Stimulated activated CD4-positive, alpha-beta T cell treated with anti-CD3 and anti-CD28 coated beads, Interleukin-12 subunit alpha, Interleukin-12 subunit beta, amount 100 ng/mL, for 48 hours (primary cell): ENCODE measurements at places on chromosomes 12 and 14.

DNA sequence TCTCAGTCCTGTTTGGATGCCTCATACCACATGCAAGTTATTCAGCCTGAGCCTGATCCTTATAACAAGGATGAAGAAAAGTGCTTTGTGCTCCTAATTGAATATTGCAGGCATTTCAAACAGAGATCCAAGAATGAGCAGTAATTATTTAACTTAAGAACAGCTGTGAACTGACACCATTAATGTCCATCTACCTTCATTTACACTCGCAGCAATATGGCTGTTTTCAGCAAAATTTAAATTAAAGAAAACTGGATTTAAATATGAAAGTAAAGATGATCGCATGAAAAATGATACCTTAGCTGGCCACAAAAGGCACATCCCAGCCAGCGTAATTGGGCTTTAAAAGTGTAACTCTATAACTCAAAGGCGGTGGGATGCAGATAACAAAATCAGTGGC lies 466.3 kb downstream of the GALC start:
- no peak for DNase-seq

- DNase-seq, result no peak
Measured at GRCh38 chr14:97802430-97803373, 1005.5 kb downstream of the VRK1 start.

DNA sequence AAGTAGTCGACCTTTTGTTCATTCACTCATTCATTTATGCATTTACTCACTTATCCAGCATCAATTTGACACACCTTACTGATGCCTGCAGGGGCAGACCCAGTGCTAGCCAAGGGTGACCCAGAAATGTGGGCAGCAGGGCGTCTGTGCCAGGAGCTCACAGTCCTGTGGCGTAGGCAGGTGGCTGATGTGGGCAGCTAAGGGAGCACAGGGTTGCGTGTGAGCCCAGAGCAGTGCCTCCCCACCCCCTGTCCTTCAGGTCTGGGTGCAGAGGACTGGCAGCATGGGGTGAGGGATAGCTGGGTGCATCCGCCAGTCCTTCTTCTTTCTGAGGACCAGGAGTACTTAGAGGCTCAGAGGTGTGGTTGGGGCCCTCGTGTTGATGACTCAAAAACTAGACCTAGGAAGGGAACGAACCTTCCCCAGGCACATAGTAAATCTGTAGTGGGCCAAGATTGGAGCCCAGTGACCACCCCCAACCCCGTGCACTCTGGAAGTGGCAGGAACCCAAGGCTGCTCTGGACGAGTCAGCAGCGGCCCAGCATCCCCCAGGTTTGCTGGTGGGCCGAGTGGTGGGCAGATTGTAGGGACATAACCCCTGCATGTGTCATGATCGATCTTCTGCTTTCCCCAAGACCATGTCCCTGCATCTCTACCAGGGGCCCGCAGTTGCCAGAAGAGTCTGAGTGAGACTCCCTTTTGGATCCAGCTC lies 63.9 kb downstream of the BEGAIN start:
- no peak for DNase-seq

DNA sequence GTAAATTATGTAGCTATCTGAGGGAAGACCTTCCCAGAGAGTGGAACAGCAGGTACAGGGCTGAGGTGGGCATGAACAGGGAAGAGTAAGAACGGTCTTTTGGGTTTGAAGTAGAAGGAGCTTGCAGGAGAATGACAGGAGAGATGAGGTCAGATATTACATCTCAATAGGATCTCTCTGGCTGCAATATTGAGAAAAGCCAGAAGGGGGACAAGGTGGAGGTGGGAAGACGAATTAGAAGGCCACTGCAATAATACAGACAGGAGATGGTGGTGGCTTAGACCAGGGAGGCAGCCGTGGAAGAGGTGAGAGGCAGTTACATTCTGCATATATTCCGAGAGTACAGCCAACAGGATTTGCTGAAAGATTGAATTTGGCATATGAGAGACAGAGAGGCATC lies 310.2 kb downstream of the APAF1 start:
- no peak for DNase-seq

- peak; percentile 29 for DNase-seq
Measured at GRCh38 chr12:107903341-107904061, 129.0 kb downstream of the ASCL4 start.

- no peak for DNase-seq
Measured at GRCh38 chr12:49893753-49894750, 9.6 kb downstream of the FAIM2 start.

DNA sequence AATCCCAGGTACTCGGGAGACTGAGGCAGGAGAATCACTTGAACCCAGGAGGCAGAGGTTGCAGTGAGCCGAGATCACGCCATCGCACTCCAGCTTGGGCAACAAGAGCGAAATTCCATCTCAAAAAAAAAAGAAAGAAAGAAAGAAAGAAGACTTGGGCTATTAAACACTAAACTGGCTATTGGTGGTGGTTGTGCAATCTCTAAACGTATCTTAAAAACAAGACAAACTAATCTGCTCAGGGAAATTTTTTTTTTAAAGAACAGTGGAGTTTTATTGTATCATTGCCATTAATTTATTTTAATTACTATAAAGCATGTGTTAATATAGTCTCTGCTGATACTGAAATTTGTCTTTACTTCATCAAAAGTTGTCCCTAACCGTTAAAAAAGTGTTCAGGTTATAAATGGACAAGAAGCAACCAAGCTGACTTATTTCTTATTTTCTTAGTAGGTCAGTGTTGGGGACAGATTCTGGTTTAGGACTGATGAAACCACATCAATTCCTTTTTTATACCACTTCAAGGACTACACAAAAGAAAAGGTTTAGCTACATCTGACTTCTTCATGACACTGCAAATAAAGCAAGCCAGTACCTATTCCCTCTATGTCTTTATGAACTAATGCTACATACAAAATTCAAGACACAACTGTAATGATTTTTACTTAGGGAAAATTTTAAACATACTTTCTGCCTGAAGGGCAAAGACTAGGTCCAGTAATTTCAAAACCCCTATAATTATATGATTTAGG lies 68.7 kb upstream of the KRAS start:
- DNase-seq, result no peak

DNA sequence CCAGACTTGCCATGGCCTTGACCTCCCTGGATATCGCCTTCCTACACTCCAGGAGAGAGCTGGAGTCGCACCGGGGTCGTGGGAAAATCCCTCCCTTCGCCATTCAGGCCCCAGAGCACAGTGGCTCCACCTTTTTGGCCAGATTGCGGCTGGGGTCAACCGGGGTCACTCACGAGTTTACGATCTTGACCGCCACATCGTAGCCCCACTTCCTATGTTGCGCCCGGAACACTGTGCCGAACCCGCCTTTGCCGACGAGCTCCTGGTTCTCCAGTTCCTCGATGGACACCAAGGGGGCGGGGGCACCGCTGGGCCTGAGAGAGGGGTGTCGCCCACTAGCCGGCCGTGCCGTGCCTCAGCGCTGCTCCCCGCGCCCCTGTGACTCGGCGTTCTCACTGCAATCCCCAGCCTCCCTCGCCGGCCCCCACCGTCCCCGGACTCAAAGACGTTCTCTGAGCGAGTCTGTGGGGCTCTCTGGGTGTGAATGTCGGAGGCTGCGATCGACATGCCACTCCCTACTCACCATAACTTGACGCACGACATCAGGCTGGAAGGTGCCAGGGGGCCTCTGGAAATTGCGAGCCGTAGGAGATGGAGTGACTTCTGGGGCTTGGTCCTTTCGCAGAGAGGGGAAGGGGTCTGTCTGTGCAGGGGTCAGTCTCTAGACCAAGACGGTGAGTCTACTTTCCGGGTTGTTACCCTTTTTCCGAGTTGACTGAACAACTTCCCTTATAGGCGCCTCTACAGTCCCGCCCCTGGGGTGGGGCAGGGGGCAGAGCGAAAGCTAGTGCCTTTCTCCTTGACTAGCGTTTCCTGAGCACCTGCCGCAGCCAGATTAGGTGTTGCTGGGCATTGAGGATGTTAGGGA lies at the start of gene RIPK3:
RIPK3 (minus strand) TSS at position 708 of the 868 bp plus-strand sequence; CDS start at position 543, 165 bp downstream.
- DNase-seq, result peak; percentile 57

DNA sequence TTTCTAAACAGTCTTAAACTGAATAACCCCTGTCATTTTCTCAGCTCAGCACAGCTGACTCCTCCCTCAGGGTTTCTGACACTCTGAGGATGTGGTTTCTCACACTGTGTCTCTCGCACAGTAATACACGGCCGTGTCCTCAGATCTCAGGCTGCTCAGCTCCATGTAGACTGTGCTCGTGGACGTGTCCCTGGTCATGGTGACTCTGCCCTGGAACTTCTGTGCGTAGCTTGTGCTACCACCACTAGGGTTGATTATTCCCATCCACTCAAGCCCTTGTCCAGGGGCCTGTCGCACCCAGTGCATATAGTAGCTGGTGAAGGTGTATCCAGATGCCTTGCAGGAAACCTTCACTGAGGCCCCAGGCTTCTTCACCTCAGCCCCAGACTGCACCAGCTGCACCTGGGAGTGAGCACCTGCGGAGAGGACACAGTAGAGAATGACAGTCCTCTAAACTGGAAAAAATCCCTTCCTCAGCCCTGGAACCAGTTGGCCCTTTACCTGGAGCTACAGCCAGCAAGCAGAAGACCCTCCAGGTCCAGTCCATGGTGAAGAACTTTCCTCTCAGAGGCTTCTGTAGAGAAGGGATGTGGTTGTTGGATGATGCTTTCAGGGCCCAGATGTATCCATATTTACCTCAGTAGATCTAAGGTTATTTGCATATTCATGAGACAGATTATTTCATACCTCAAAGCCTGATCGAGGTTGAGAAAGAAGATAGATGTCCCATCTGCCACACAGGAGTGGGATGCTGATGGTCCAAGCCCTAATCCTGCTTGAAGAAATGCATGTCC lies 984.8 kb downstream of the TMEM121 start:
- DNase-seq, result no peak

DNA sequence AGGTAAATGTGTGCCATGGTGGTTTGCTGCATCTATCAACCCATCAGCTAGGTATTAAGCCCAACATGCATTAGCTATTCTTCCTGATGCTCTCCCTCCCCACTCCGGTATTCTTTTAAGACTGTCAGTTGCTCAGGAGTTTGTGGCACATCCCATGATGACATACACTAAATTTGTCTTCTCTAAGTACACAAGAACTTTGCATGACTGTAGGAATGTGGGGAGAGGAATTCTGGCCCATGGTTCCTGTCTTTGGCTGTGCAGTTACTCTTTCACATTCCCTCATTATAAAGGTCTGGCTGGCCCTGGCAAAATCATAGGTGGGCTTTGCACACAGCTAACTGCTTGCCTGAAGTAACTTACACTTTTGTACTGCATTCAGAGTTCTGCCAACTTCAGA lies 30.3 kb downstream of the HMGA2 start:
- DNase-seq, result no peak

- DNase-seq, result peak; percentile 44
Measured at GRCh38 chr12:64625243-64626077, 15.2 kb downstream of the RASSF3 start.

DNA sequence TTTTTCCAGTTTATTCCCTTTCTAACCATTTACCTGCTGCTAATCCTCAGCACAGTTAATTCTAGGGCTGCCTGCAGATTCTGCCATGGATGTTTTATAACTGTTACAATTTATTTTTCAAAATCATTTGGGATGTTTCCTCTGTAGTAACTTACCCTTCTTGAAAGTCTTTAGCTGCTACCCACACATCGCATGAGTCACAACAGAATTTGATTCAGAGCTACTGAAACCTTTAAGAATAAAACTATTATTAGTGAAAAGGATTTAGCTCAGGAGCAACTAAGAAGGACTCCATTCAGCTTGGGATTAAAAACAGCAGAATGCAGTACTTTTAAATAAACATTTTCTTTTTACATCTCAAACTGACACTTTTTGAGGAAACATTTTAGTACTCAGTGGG lies 41.7 kb upstream of the RGS6 start:
- DNase-seq, result no peak

GRCh38 chr12:2487278-2487677 lies 307.5 kb upstream of the FKBP4 start:
- no peak for DNase-seq

- DNase-seq, result no peak
Measured at GRCh38 chr14:101072945-101073597, 169.5 kb upstream of the RTL1 start.

- DNase-seq, result no peak
Measured at GRCh38 chr12:46553911-46554310, 181.3 kb upstream of the SLC38A2 start.

GRCh38 chr14:22190411-22191191 lies 398.4 kb downstream of the DAD1 start:
- no peak for DNase-seq

- no peak for DNase-seq
Measured at GRCh38 chr12:77062396-77062795, 3.0 kb downstream of the E2F7 start.

DNA sequence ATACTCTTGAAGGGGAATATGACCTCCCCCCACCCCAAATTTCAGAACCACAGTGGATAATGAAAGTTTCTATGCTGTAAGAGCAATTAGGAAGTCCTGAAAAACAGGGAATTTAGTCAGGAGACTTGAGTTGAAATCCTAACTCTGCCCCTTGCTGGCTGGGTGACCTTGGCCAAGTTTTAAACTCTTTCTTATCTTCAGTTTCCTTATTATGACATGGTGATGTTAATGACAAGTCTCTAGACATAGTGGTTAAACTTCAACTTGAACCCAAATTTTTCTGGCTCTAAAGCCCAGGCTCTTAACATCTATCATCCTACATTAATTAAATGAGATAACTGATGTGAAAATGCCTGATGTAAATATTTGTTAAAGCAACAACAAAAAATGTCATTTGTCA lies 325.9 kb downstream of the APAF1 start:
- DNase-seq, result no peak

GRCh38 chr14:102754370-102755262 lies 22.6 kb upstream of the TRAF3 start:
- DNase-seq, result no peak

- no peak for DNase-seq
Measured at GRCh38 chr14:37247791-37248461, 50.2 kb downstream of the MIPOL1 start.

DNA sequence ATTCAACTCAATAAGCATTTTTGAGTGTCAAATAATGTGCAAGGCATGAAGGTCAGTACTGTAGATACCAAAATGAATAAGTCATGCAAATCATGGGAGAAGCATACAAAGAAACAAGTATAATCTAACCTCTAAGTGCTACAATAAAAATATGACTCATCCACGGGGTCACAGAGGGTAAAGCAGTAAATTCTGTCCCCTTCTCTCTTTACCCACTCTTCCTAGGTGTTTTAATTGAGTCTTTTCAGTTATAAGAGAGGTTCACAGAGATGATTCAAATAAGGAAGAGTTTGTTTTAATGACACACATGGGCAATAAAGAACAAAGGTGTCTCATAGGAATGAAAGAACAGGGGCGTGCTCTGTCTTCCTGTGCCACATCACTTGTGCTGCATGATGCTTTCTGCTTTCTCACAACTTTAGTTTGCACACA lies 71.5 kb upstream of the DAAM1 start:
- DNase-seq, result no peak

GRCh38 chr12:120468325-120468820 lies 1.2 kb downstream of the SRSF9 start:
- no peak for DNase-seq
